ENCODE measurements at places on chromosomes 3 and 15.

DNA sequence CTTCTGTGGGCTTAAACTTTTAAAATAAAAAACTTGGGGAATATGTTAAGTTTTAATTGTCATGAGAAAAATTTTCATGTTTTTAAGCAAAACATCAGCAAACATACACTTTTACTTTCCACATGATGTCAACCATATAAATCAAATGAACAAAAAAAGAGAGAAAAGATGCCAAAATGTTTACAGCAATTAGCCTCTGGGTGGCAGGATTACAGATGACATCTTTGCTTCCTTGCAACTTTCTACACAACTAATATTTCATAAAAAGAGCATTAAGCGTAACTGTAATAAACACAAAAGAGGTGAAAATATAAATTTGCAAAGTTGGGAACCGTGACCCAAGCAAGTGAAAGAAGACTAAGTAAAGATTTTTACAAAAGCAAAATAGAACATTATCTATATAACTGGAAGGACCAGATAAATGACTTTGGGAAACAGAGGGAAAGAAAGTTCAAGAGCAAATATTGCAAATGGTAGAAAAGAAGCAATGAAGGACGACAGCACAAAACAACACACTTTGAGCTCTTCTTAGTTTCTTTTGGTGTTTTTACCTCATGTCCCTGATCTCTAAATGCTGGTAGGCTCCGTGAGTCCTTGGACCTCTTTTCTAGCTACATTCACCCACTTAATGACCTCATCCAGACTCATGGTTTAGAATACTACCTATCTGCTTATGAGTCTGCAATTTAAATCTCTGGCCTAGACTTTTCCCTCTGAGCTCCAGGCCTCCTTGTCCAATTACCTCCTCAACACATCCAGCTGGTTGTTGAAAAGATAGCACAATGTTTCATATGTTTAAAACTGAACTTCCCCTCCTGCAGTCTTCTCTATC is 9.4 kb downstream of the TP53BP1 start:
- peak; percentile 48 for DNase-seq

DNA sequence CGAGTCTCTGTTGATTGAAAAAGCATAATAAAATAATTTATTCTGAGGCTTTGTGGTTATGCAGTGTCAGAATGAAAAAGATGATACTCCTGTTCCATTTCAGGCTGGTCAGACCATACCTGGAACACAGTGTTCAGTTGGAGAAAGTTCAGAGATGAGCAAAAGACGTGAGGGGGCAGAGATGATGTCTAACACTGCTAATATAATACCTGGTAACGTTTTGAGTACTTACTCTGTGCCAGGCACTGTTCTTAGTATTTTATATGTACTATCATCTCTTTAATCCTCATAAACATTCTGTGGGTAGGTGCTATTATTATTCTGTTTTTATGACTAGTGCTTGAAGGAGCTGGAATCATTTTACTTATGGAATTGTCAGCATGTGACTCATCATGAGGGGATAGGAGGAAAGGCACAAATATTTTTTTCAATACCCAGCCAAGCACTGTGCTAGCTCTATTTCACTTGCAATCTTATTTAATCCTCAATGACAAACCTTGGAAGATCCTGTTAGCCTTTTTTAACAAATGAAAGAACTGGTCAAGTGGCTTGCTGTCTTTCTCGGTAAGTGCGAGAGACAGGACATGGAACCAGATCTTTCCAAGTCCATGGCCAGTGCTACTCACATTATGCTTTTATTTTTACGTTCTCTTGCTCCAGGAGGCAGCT is 31.8 kb downstream of the IQGAP1 start:
- peak; percentile 81 for DNase-seq

- peak; percentile 43 for DNase-seq
Observed at GRCh38 chr3:106299300-106300098, 430.7 kb upstream of the CBLB start.

DNA sequence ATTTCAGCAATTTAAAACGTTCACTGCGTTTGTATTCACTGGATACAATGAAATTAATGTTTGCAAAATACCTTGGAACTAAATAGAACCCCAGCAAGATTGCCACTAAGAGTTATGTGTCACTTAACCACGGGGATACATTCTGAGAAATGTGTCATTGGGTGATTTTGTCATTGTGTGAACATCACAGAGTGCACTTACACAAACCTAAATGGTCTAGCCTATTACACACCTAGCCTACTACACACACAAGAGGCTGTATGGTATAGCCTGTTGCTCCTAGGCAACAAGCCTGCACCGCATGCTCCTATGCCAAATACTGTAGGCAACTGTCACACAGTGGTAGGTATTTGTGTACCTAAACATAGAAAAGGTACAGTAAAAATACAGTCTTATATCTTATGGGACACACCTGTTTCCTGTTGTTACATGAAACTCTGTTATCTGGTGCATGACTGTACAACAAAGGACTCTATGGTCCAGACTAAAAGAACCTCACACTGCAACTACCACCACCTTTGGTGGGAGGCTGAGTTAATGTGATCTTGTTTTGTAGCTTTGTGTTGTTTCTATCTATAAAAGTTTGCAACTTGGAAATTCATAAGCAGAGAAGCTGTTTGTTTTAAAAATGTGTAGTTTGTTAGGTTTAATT is 92.2 kb upstream of the NTRK3 start:
- no peak for DNase-seq

DNA sequence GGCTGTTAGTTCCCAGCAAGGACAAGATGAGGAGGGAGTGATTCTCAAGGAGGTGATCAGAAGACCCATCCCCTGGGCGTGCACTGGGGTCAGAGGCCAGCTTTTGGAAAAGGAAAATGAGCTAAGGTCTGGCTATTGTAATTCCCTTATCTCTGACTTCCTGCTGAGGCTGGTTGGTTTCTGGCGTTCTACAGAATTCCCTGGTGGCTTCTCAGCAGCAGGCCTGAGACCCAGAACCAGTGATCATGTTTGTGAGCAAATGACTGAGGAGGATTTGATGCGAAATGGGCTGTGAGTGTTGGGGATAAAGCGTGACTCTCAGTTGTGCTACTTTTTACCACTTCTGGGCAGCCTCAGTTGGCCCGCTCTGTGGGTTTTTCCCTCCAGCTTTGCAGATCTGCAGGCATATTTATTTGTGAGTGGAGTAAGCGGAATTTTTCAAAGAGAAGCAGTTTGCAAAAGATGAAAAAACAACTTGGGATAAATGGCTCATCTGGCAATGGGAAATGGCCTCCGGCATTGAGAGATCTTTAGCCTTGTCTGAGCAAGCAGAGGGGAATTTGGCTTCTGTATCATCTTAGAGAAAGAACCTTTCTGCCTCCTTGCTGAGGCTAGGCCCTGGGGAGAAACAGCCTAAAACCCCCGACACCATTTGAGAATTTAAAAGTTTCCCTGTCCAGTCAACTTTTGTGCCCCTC is 102.7 kb downstream of the SLCO3A1 start:
- no peak for DNase-seq

GRCh38 chr3:154428286-154429206 is 1.4 kb downstream of the GPR149 start:
- peak; percentile 28 for DNase-seq

GRCh38 chr15:68630836-68631235 is 52.0 kb downstream of the CORO2B start:
- DNase-seq = no peak

DNA sequence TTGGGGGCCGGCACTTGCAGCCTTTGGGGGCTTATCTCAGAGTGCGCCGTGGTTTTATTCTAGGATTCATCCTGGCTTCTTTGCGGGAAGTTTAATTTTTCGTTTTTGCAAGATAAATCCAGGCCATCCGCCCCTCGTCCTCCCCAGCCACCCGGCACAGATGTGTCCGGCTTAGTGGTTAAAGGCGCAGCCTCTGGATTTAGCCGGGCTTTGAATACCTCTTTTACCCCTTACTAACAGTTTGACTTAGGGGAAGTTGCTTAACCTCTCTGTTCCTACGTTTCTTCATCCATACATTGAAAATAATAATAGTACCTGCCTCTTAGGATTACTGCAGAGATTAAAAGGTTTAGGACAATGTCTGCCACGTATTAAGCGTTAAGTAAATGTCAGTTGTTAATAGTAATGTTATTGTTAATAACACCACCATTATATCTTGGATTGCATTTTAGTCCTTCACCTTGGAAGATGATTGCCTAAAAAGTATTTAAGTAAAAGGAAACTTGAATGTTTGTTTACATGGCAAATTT is 714 bp downstream of the ECT2 start:
- no peak for DNase-seq

DNA sequence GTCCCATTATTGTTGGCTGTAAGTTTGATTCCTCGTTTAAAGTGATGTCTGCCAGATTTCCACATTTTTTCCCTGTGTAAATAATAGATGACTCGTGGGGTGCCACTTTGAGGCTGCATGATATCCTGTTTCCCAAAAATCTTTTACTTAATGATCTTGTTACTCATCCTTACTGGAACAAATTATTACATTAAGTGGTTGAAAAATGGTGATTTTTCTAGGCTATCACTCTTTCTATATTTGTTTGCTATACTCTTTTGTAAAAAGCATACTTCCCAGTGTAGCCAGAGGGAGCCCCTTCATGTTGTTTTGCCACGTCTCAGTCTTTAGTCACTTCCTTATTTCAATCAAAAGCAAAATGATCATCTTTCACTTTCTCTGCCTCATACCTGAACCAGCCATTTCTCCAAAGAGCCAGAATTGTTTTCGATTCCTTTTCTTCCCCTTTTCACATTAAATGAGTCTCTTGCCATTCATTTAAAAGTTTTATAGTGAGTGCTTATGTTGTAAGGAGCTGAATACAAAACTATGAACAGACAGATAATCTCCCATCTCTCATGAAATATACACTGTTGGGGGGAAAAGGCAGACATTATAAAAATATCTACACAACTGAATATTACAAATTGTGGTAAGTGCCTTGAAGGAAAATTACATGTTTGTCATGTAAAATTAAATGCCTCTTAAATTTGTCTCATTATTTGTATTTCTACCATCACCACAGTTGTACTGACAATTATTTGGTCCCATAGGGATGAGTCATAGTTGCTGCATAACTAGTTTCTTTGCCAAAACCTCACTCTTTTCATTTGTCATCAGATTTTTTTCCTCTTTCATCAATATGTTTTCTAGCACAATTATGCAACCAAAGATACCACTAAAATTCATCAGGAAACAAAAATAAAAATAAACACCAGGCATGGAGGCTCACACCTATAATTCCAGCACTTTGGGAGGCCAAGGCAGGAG is 41.5 kb downstream of the ADGRG7 start:
- DNase-seq = peak; percentile 73

DNA sequence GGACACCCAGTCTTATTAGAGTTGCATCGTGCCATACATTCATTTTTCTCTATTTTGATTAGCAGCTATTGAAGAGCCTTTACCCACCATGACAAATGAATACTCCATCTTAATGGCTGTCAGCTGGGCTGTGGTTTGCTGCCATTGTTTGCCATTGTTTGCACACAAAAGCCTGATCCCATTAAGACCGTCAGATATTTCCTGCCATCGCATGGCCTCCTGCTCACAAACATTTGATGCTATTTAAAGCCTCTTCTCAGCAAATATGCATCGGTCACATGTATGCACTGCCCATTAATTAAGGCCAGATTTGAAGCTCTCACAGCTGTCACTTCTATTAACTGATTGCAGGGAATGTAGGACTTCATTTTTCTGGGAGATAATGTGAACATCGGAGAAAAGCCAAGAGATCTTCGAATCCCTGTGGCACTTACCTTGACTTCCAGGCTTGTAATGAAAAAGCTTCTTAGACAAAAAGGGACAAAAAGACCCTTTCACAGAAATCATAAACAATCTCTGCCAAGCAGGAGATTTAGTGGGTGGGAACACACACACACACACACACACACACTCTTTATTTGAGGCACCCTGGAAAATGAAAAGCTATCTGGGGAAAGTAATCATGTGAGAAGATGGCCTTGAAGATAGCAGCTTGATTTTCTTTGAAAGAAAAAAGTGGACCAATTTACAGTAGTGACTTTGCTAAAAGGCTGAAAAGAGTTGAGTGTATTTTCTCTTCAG is 175.4 kb upstream of the NR2E3 start:
- DNase-seq = peak; percentile 39

DNA sequence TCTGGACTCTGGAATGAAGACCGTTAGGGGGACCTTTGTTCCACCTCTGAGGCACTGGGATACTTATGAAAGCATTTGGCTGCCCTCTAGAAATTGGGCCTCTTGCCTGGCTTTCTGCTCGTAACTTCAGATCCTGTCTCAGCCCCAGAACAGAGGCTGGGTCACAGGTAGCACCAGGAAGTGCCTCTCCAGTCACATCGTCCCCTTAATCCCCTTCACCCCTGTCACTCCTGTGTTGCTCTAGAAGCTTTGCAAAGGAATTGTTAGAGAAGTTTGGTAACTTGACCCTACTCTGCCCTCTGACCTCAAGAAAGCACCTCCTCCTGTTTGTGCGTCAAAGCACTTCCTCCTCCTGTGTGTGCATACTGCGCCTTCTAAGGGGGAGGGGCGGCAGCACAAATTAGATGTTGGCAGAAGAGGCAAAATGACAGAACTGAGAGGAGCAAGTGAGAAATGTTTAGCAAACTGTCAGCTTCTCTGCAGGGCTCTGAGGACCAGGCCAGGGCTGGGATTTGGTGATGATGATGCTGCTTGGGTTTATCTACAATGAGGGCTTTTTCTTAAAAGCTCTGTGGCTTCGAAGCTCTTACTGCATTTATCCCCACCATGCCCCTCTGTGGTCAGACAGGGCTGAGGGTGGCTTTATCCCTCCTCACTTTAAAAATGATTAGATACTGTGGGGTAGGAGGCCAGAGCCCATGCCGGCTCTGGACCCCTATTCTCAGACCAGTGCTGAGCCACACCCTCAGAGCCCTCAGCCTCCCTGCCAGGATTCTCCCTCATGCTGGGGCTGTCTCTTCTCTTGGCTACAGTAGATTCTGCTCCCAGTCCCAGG is 76.2 kb downstream of the LARS2 start:
- DNase-seq = peak; percentile 50

DNA sequence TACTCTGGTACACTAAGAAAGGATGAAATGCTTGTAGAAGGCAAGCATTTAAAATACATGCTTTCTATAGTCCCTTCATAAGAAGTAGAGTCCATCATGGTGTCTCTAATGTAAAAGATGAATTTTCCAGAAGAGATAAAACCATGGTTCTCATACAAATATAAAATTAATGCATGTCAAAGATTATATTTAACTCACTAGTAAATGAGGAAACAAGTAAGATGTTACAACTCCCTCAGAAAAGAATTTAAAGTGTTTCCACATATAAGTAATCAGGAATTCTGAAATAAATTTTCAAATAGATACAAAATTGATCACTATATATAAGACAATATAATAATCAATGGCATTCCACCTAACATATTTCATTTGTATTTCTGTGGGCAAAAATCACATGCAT is 570.3 kb upstream of the CCDC54 start:
- DNase-seq = no peak

GRCh38 chr3:63585927-63586326 is 66.5 kb upstream of the SNTN start:
- DNase-seq = no peak

GRCh38 chr3:139930211-139930610 is 4.8 kb upstream of the CLSTN2 start:
- peak; percentile 19 for DNase-seq

- peak; percentile 50 for DNase-seq
Observed at GRCh38 chr15:53976844-53977392, 1.3 kb upstream of the UNC13C start.

- no peak for DNase-seq
Observed at GRCh38 chr3:129722527-129722926, 116.1 kb upstream of the PLXND1 start.

Measured in muscle of leg (tissue), 16 donors.